ENCODE measurements at places on chromosomes 7 and 10.

GRCh38 chr10:44306762-44307161, 78.1 kb downstream of the CXCL12 start:
- no peak for DNase-seq

DNA sequence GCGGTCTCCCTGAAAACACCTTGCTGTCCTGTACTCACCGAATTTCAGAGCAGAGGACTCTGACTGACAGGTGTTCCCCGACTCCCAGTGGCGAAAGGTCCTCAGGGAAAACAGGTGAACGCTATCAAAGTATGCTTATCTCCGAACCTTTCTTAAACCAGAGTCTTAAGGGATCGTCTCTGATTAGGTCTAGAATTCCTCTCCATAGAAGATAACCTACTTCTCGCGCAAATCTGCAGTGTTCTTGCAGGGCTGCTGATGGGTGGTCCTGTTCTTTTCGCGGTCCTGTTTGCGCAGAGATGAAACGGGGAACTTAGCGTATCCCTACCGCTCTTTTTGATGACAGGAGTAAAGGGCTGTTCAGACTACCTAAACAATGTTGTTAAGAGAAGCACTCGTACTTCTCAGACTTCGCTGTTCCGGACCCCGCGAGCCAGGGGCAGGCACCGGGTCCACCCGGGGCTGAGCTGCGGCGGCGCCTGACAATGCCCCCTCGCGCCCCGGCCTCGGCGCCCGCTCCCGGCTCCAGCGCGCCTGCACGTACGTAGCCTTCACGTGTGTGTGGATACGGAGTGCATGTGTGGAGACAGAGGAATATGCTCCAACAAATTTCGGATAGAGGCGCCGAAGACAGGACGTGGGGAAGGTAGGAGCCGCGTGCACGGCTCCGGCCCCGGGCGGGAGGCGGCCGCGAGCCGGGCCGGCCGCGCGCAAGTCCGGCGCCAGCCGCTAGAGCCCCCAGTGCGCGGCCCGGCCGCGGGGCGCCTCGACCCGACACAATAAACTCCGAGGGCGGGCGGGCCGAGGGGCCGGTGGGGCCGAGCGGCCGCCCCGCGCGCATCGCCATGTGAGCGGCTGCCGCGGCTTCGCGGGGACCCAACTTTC, 766 bp upstream of the ZMYND11 start:
- no peak for DNase-seq

GRCh38 chr7:151872531-151873401, 4.1 kb downstream of the PRKAG2 start:
- no peak for DNase-seq

GRCh38 chr7:39095875-39096619, 118.3 kb downstream of the POU6F2 start:
- no peak for DNase-seq

- DNase-seq = no peak
Observed at GRCh38 chr7:140005754-140006503, 56.8 kb downstream of the PARP12 start.

DNA sequence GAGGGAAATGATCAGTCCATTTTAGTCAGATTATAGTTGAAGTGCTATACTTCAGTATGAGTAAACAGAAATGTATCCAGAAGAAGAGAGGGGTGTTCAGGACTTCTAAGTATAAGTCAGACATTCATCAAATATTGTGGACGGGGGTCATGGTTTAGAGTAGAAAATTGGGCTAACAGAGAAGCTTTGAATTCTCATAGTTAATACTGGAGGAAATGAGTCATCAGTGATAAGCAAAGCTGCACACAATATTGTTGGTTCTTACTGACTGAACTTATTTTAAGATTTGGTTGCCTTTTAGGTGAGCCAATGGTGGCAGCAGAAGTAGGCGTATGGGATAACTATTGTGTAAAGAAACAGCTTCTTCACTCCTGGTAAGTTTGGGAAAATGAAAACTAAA, 1.7 kb upstream of the SUMF2 start:
- no peak for DNase-seq

- no peak for DNase-seq
Observed at GRCh38 chr7:5620459-5620881, 161.0 kb downstream of the RNF216 start.

GRCh38 chr7:147607157-147607800, 983.3 kb upstream of the C7orf33 start:
- DNase-seq = no peak

- no peak for DNase-seq
Observed at GRCh38 chr10:75312440-75312839, 76.7 kb upstream of the COMTD1 start.

GRCh38 chr10:89555688-89556445, 20.5 kb upstream of the SLC16A12 start:
- DNase-seq = no peak

- no peak for DNase-seq
Observed at GRCh38 chr10:124906551-124907001, 35.3 kb upstream of the ZRANB1 start.
